ENCODE measurements at places on chromosomes 7 and 10.

DNA sequence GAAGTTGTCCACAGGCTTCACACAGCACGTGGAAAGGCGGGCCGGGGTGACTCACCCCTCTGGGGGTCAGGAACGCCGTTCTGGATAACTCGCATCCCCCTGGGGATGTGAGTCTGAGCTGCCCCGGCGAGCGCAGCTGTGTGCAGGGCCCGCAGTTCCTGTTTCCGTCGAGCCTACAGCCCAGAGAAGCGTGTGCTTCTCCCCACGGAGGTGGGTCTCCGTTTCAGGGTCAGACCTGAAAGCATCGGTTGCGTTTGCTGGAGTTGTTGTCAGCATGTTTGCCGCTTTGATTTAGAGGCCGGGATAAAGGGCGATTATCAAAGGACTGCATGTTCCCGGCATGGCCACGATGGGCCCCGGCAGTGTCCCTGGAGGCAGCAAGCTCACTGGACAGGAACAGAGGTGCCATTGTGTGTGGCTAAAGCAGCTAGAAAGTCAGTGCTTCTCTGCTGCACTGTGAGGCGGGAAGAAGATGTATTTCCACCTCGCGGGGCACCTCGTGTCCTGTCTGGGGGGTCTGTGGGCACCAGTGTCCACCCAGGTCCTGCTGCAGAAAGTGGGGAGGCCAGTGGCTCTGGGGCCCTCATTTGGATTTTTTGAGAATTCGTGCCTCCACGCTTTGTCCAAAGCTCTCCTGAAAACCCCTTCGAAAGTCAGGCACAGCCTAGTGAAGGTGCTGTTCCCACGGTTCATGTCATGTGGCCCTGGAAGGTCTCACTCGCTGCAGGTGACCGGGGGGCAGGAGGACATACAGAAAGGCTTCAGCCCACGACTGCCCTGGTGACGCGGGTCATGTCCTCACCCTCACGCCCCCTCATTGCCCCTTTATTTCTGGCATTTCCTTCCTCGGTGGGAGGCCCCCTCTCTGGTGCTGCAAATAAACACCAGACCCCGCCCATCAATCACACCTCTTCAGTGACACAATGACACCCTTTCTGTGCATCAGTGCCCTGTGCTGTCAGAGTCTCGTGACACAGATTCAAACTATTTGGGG is 27.4 kb upstream of the GDI2 start:
- no peaks in the 10 kb centered on the region for H3K36me3 ChIP-seq
- H3K27ac ChIP-seq = no peak overlapping the region
- no peaks in the 10 kb centered on the region for H3K4me1 ChIP-seq
- no peak overlapping the region for H3K4me3 ChIP-seq

GRCh38 chr7:15626041-15626440 is 60.4 kb downstream of the MEOX2 start:
- H3K4me1 ChIP-seq = no peaks in the 10 kb centered on the region
- no peaks in the 10 kb centered on the region for H3K36me3 ChIP-seq
- H3K27me3 ChIP-seq = no peaks in the 10 kb centered on the region
- no peak for DNase-seq
- no peak overlapping the region for H3K4me3 ChIP-seq
- no peak overlapping the region for H3K27ac ChIP-seq

- H3K4me3 ChIP-seq = no peak overlapping the region
- H3K4me1 ChIP-seq = peaks cover 32% of the 10 kb centered on the region
- no peak overlapping the region for H3K27ac ChIP-seq
- no peaks in the 10 kb centered on the region for H3K36me3 ChIP-seq
- DNase-seq = no peak
Measured at GRCh38 chr10:124740369-124741280, 3.6 kb downstream of the FAM53B start.

- H3K4me1 ChIP-seq = peaks cover 44% of the 10 kb centered on the region
- H3K27ac ChIP-seq = peak overlapping the region; percentile 94
- peak; percentile 75 for DNase-seq
- peak overlapping the region; percentile 8 for H3K4me3 ChIP-seq
- no peaks in the 10 kb centered on the region for H3K27me3 ChIP-seq
- H3K36me3 ChIP-seq = no peaks in the 10 kb centered on the region
Measured at GRCh38 chr7:17371671-17372524, 73.4 kb downstream of the AHR start.

DNA sequence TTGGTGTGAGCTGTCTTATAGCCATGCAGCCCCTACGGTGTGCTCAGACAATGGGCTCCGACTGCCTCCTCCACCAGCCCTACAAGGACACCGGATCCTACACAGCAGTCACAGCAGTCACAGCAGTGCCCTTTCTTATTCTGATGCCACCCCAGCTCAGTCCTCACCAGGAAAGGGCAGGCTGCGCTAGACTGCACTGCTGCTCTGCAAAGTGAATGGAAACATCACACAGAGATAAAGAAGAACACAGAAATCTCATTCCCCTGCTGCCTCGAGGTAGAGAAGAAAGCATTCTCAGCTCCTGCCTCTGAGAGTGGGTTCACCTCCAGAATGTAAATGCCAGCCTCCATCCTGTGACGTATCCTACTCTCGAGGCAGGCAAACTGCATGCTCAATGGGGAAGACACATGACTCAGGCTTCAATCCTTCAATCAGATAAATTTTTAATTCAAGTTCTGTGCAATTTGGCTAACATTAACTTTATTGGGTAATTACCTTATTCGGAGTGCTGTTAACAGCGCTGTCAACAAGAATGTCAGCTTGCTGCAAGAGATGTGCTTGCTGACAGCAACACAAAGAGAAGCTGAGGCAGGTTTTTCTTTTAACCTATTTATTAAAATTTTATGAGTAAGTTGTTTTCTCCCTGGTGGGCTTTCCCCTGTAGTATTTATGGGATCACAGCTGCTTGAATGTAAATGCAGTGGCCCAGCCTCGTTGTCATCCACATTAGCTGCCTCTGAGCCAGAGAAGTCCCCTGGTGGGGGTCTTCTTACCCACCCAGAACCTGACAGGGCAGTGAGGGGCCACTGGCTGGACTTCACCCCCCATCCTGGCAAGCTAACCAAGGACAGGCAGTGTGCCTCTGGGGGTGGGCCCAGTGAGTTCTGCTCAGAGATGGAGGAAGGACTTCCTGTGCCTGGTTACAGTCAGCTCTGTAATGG is 241.3 kb upstream of the KMT2E start:
- no peak for DNase-seq
- no peak overlapping the region for H3K27ac ChIP-seq
- no peaks in the 10 kb centered on the region for H3K4me1 ChIP-seq
- H3K27me3 ChIP-seq = no peaks in the 10 kb centered on the region
- no peaks in the 10 kb centered on the region for H3K36me3 ChIP-seq
